ENCODE measurements at places on chromosomes 11 and 22.

GRCh38 chr22:44483878-44484277, 14.2 kb downstream of the RTL6 start:
- DNase-seq: no peak

- no peak for DNase-seq
Observed at GRCh38 chr22:30414525-30415047, 11.0 kb upstream of the MTFP1 start.

- no peak for DNase-seq
Observed at GRCh38 chr11:114163830-114164401, 104.4 kb downstream of the ZBTB16 start.

DNA sequence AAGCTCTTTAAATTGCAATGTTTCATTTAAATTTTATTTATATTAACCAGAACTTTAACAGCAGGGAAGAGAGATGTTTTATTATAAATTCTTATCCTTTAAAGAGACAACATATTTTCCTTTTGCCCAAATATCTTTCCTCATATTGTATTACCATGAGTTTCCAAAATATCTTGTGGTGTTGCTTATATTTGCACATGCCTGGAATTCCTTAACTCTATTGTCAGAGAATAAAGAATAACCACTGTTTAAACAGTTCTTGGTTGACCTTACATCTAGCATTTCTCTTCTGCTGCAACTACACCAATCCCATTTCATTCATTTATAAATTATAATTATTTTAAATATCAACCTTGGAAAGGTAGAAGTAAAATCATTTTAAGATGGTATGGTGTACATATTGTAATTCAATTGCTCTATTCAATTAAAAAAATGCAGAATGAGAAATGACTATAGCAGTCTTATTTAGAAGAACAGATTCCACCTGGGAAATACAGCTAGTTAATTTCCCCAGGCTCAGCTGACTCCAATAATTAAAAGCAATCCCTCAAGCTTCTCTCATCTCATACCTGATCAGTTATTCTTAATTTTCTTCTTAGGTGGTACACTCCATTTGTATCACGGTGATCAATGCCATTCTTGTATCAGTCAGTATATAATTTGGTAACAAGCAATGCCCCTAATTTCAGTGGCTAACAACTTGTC, 923.3 kb downstream of the KCNA4 start:
- no peak for DNase-seq

DNA sequence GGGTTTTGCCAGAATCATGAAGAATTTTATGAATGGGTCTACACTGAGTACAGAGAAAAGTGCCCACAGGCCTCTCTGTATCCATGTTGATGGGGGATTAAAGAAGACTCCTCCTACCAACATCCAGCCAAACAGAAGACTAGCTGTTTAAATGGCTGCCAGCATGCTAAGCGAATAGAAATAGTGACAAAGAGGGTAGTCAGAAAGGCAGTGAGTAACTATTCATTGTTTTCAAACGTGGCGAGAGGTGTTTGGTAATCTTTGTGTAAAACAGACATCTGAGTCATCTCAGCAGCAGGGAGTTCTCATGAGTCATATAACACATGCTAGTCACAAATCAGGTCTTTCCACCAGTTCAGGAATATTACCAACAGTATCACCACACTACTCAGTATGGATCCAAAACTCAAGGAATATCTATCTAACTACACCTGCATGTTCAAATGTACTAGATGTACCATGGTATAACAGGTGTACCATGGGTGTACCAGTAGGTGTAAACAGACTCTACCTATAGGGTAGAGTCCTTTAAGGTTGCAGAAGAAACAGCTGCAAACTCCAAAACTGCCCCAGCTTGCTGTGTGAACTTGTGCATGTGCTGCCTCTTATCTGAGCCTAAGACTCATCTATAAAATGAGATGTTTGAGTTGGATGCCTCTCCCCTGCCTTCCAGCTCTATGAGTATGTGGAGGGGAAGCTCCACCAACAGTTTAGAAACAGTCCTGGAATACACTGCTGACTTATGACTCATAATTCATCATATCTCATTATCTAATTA, 82.0 kb downstream of the SLC1A2 start:
- DNase-seq: no peak

DNA sequence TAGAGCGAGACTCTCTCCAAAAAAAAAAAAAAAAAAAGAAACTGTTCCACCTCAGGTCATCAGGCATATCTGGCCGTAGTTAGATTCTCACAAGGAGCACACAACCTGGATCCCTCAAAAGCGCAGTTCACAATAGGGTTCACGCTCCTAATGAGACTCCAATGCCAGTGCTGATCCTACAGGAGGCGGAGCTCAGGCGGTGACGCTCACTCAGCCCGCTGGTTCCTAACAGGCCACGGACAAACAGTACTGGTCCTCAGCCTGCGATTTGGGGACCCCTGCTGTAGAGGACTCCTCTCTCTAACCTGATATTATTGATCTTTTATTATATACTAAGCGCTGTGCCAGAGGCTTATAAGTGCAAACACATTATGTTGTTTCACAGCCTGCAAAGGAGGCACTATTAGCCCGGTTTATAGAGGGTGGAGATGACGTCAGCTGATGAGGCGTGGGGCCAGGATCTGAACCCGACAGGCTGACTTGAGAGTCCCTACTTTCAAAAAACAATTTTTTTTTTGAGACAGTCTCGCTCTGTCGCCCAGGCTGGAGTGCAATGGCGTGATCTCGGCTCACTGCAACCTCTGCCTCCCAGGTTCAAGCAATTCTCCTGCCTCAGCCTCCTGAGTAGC, 4.9 kb upstream of the MAFF start:
- DNase-seq: no peak

- DNase-seq: no peak
Observed at GRCh38 chr11:13947379-13947778, 15.1 kb upstream of the SPON1 start.

- DNase-seq: no peak
Observed at GRCh38 chr22:46908641-46909107, 146.2 kb downstream of the TBC1D22A start.

DNA sequence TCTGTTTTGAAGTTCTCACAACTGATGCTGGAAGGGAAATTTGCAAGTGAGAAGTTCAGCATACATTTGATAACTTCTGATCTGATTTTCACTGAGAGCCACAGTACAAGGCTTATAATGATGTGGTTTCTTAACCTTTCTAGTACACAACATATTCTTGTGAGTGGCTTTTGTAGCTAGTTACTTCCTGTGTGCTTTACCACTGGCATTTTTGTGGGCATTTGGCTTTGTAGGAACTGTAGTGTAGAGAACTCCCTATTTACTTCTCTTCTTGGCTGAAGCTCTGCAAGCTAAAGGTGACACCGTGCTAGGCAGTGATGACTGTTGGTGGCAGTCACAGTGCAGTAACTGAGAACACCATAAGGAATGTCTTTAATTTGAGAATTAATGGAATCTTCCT, 14.9 kb downstream of the USP47 start:
- no peak for DNase-seq

DNA sequence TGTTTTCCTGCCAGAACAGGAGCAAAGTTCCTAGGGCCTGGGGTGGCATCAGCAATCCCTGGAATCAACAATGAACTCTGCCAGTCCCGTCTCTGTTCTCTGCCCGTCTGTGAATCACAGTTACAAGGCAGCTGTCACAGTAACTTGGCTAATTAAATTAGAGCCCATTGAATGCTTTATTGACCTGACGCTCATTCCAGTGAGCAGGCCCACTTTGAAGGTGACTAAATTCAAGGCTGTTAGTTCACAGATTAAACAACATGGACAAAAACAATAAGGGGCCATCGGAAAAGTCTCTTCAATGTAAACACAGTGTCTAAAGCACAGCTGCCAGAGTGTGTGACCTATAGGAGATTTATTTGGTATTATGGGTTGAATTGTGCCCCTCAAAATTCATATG, 17.7 kb upstream of the TMPRSS5 start:
- DNase-seq: no peak

DNA sequence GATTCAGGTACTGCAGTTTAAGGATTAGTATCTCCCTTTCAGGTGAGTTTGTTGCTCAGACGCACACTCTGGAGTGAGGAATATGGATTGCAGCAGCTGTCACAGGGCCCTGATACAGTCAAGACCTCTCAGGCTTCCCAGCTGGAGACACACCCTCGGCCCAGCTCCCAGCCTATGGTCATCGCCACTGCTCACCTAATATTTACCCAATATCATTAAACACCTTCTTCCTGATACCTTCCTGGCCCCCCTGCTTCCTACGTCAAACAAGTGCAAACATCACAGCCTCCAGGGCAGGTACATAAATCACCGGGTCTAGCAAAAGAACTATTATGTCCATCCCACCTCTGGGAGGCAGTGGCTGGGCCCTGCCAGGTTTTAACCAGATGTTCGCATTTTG, 213.3 kb downstream of the MN1 start:
- DNase-seq: no peak

DNA sequence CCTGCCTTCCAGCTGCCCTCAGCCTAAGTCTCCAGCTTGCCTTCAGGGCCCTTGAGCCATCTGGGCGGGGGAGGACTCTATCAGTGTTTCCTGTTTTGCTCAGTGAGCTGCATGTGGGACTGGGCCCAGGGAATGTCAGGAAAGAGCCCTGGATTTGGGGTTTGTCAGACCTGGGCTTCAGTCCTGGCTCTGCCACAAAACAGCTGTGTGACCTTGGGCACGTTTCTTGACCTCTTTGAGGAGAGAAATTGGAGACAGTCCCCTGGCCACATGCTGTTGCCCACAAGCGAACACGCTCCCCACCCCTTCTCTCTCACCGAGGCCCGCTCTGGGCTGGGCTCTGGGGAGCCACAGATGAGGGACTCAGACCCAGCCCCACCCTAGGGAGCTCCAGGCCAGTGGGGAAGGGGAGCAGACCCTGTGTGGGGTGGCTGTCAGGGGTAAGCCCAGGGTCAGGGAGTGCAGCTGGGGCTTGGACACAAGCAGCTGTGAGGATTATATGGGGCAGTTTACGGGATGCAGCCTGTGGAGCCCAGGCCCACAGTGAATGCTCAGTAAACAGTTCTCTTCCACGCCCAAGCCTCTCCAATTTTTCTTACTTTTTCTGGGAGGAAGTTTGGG, 12.3 kb downstream of the MYO7A start:
- no peak for DNase-seq

DNA sequence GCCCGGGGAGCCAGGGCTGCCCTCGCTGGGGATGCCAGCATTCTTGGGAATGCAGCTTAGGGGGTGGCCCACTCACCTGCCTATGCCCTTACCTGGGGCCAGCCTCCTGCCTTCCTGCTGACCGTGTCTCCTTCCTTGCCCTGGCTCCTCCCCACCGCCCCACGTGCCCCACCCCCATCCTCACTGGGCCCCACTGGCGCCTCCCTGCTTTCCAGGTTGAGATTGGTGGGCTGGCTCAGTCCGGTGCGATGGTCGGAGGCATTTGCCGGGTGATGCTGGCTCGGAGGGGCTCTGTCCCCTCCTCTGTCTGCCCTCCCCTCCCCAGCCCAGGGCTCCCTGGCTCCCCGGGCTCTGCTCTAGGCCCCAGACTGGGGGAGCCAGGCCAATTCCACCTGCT, 34.1 kb upstream of the GRAMD4 start:
- DNase-seq: no peak

- no peak for DNase-seq
Observed at GRCh38 chr11:95704865-95705264, 84.7 kb downstream of the FAM76B start.

DNA sequence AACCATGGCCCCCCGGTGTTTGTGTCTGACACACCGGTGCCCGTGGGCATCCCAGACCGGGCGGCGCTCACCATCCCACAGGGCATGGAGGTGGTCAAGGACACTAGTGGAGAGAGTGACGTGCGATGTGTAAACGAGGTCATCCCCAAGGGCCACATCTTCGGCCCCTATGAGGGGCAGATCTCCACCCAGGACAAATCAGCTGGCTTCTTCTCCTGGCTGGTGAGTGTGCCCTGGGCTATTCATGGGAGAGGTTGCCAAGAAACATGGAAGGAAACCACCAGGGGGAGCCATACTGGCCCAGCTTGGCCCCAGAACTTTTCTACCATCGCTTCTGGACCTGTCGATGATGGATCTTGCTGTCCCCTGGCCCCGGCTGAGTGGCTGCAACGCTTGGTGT, 36.5 kb downstream of the PRDM11 start:
- DNase-seq: no peak

GRCh38 chr11:11580841-11581411, 40.9 kb downstream of the GALNT18 start:
- no peak for DNase-seq

- no peak for DNase-seq
Observed at GRCh38 chr11:68806931-68807844, 34.5 kb downstream of the CPT1A start.
